ENCODE measurements at places on chromosomes 3 and 15.

GRCh38 chr3:62895901-62896300, 20.7 kb upstream of the CADPS start:
- DNase-seq = no peak

DNA sequence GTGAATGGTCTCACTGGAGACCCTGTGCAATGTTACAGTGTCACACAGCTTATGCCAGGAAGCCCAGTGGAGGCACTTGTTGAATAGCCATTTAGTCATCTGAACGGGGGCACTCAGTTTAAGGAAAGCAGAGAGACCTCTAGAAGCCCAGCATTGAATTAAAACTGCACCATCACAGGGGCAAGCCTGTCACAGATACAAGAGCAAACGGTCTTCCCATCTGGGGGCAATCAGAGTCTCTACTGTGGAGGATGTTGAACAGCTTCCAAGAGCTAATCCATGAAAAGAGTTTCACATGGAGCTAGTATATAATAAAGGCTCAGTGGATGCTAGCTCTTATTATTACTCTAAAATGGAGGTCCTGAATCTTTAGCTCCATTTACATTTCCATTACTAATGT, 553.7 kb upstream of the ARRDC4 start:
- DNase-seq = no peak

- DNase-seq = peak; percentile 73
Observed at GRCh38 chr15:92082006-92082843, 228.7 kb downstream of the SLCO3A1 start.

- no peak for DNase-seq
Observed at GRCh38 chr3:176219970-176220369, 977.3 kb downstream of the TBL1XR1 start.

DNA sequence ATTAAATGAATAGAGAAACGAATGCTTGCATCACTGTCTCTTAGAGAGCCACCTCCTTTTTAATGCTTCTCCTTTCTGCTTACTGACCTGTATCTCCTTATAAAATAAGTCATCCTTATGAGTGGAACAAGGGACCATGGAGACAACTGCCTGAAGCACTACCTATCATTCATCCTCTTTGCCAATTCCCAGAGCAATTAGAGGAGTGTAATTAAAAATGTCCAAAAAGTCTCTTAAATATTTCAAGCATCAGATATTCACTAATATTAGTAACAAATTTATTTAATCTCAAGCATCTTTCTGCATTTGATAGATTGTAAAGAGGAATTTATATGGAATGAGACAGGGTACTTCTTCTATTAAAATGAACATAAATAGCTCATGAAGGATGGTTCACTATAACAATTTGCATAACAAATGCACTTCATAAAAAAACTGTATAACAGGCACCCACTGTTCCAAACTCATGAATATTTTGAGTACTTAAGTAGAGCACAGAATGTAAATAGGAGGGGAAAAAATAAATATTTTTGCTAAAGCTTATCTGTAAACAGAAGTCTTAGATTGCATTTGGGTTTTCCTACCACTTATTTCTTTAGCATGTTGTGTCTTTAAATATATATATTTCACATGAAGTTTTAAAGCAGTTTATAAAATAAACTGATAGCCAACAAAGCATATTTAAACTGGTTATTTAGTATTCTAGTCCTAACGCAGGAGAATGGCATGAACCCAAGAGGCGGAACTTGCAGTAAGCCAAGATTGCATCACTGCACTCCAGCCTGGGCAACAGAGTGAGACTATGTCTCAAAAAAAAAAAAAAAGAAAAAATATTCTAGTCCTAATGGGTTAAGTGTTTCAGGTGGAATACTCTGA, 269.3 kb downstream of the TBL1XR1 start:
- no peak for DNase-seq

- DNase-seq = no peak
Observed at GRCh38 chr3:122272879-122273278, 52.2 kb upstream of the CSTA start.

DNA sequence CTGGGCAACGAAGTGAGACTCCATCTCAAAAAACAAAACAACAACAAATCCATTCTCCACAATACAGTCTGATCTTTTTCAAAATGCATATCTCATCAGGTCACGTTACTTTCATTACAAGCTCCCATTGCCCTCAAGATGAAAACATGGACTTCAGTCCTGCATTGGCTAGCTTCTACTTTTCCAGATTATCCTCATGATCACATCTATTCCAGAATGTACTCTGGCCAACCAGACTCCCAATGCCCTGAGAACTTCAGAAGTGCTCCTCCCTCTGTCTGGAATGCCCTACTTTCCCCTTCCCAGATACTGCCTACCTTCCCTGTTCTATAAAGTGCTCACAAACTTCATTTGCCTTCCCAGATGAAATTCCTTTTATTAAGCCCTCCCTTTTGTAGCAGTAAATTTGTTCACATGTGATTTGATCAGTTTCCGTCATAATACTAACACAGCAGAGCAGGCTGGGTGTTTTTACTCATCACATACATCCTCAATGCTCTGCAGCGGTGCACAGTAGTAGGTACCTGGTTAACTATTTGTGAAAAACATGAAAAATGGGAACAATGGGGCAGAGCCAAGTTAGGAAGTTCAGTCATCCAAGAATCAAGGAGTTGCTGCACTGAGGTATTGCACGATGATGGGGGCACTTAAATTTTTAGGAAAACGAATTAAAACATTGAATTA, 5.3 kb downstream of the RPL22L1 start:
- DNase-seq = peak; percentile 27

DNA sequence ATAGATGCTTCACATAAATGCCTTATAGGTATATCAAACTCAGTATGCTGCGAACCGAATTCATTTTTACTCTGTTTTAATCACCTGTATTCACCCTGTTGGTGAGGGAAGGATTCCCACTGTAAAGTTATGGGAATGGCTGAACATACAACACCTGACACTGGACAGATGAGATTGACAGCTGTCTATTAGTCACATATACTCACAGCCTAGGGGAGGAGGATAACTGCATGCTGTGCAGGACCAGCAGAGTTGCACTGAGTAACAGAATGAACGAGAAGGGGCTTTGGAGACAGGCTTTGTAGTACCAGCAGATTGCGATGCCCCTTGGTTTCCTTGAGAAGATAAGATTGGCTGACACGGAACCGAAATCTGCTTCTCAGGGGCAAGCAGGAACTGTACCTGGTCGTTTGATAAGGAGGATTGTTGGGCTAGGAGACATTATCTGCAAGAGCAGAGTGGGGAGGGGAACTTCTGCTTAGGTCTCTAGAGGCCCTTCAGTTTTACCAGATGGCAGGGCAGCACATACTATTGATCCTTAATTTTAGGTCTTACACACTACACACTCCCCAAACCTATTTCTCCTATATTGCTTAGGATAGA, 43.5 kb upstream of the SLC22A13 start:
- no peak for DNase-seq

DNA sequence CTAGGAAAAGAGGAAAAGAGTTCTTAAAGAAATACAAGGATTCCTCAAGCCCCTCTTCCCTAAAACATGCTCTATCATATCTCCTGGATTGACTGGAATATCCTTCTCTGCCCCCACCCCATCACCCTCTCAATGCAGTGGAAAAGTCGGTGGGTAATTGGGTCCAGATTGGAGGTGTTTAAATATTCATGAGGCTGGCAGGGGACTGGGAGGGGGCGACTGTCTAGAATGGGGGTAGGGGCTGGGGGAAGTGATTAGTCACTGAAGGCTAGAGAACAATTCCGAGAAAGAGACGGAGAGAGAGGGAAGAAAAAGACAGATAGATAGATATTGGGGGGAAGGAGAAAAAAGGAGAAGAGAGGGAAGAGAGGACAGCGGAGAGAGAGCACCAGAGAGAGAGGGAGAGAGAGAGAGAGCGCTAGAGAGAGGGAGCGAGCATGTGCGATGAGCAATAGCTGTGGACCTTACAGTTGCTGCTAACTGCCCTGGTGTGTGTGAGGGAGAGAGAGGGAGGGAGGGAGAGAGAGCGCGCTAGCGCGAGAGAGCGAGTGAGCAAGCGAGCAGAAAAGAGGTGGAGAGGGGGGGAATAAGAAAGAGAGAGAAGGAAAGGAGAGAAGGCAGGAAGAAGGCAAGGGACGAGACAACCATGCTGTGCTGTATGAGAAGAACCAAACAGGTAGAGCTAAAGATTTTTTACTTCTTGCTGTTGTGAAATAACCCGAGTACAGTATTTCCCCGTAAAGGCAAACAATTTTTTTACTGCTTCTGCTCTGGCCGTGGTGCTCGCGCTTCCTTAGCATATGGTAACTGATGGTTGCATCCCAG, at the start of gene GAP43:
Gene GAP43 (plus strand): TSS at position 467 of the 825 bp plus-strand sequence. CDS start 180 bp downstream, at position 647.
- DNase-seq = no peak

DNA sequence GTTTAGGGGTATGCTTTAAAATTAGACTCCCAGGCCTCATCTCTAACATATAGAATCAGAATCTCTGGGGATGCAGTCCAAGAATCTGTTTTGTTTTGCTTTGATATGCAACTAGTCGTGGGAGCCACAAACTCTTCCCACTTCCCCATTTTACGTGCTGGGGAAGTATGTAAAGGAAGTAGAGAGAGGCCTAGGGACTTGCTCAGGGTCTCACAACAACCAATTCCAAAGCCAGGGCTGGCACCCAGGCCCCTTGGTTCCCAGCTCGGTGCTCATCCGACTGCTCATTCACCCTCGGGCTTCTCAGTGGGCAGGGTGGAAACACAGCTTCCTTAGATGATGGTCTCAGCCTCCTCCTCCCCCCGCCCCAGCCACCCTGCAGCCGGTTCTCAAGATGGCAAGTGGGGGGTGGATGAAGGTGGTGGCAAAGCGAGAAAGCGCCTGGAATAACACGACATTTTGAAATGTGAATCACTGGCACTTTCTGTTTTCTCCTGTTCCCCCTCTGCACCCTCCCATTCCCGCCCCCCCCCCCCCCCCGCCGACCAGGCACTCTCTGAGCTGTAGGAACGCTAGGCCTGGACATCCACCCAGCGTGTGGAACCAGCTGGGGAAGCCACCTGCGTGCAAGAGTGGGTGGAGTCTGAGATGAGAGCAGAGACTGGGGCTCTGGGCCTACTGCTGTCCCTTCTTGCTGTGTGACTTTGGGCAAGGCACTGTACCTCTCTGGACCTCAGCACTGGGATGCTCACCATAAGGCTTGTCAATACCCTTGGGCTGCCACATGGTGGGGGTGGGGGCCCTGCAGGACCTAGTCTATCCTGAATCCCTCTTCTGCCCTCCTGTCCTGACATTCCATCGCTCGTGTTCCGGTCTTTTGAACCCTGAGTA, 214.5 kb downstream of the RPLP1 start:
- no peak for DNase-seq

DNA sequence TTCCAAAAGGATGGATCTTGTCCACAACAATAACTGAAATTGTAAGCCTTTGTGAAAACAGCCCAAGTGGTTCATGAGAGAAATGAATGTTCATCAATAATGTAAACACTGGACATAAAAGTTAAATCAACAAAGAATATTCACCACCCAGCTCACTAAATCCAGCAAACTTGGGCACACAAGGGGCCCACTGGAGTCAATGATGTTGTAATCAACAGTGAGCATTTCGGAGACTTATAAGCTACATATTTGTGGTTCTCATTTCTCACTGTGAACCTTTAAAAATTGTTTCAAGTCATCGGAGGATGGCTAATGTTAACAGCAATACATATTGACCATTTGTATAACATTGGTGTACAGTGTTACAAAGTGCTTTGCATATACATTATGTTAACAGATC, 63.1 kb downstream of the VGLL4 start:
- no peak for DNase-seq

GRCh38 chr3:73056014-73056844, 5.2 kb upstream of the EBLN2 start:
- no peak for DNase-seq

GRCh38 chr3:188077160-188077799, 76.7 kb upstream of the LPP start:
- DNase-seq = no peak

GRCh38 chr15:70492240-70493177, 270.8 kb downstream of the UACA start:
- DNase-seq = peak; percentile 90

DNA sequence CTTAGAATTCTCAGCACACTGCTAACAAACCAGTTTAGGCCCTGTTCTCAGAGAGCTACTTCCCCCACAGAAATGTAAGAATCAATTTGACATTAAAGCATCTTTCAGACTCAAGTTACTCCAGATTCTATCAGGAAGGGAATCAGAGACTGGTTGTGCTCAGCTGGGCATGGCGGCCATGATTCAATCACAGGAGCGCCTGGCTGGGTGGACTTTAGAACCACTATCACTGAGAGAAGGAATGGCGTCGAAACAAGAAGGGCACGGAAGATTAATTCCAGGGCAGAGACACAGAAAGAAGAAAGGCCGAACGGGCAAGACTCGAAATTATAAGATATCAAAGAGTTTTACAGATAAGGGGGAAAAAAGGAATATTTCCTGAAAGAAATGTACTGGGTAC, 6.2 kb downstream of the TNIK start:
- DNase-seq = no peak

- DNase-seq = no peak
Observed at GRCh38 chr3:177279118-177279815, 82.0 kb upstream of the TBL1XR1 start.

DNA sequence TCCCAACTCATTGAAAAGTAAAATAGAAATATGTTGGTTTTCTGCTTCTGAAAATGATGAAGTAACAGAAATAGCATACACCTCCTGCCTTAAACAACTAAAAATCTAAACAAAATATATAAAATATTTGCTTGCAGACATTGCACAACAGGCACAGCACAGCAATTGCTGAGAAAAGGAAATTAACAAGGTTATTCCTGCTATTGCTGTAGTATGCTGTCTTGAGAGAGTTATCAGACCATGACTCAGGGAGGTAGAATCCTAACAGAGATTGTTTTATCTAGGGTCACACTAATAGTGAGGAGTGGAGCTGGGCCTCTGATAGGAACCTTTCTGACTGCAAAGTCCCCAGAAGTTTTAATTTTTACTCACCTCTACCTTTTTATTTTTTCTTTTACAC, 72.6 kb downstream of the ZBTB20 start:
- no peak for DNase-seq

DNA sequence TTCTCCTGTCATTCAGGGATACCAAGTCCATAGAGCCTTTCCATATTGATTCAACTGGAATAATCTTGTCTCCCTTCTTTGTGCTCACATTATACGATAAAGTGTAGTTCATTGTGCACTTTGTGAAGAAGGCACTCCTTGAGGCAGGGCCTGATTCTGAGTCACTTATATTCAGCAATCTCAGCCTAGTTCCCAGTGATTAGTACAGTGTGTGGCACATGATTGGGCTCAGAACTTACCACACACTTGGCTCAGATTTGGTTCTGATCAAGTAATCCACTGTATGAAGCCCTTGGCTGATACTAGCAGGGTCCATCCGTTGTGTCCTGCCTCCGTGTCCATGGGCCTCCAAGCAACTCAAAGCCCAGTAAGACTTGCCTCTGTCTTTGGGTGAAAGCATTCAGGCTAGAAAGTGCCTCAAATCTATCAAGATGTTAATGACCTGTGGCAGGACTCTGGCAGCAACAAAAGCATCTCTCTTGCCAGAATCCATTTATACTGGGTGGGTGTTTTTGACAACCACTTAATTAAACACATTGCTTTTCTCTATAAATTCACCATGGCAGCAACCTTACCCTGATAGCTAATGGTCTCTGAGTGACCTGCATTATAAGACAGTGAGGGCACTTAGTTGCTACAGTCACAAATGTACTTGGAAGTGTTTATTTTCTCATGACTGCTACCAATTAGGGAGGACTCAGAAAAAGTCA, 51.3 kb downstream of the TPRG1 start:
- no peak for DNase-seq

All from stimulated activated CD4-positive, alpha-beta T cell treated with anti-CD3 and anti-CD28 coated beads, Interleukin-15, amount 100 ng/mL, for 24 hours (primary cell).